ENCODE measurements at places on chromosomes 13 and 19.

GRCh38 chr13:114033541-114034315 lies 59.9 kb upstream of the C13orf46 start:
- DNase-seq = no peak

- no peak for DNase-seq
Measured at GRCh38 chr13:83125791-83126190, 756.5 kb downstream of the SLITRK1 start.

- DNase-seq = no peak
Measured at GRCh38 chr13:49371943-49372613, 71.8 kb downstream of the CAB39L start.

GRCh38 chr13:45482571-45483173 lies 17.9 kb downstream of the COG3 start:
- DNase-seq = no peak

DNA sequence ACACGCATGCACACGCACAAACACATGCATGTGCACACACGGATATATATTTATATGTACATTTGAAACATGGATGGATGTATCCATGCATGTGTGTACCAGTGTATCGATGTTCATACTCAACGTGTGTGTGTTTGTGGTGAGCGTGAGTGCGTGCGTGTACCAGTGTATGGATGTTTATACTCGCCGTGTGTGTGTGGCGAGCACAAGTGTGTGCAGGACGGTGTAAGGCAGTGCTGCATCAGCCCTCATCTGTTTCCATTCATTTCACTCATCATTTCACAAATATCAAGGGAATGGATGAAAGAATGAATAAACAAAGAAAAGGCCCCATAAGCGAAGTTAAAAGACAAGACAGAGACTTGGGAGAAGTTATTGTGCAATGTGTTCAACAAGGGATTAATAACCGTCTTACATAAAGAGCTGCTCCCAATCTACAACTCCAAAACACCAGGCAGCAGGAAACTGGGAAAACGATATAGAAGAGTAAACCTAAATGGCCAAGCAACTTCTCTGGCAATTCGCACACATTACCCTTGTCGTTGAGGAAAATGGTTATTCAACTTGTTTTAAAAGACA lies 21.7 kb upstream of the MIER2 start:
- DNase-seq = no peak

Measured in NCI-H446 (cell line).